ENCODE measurements at places on chromosomes 13 and 19.

- no peak for DNase-seq
These were observed 59.2 kb upstream of the MYCBP2 start for GRCh38 chr13:77386046-77386445.

DNA sequence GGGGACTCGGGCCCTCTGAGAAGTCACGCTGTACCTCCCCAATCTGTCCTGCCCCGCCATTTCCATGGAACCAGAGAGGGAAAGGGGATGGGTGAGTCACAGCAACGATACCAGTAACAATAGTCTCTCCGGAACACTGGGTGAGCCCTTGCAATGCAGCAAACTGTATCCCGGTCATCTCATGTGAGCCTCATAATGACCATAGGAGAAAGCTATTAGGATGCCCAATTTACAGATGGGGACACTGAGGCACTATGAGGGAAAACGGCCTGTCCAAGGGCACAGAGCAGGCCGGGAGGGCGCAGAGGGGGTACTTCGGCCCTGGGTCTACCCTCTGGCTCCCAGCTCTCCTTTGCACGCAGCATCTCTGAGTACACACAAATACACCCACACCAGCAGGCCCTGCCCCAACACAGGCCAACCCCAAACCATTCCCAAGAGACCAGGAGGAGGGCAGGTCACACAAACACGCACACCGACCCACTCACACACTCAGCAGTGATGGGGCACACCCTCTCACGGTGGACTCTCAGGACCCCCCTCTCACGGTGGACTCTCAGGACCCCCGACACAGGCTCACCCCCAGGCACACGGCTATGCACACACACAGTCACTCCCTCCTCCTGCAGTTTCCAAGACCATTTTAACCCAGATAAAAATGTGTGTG, 18.2 kb downstream of the LRRC4B start:
- no peak for DNase-seq

DNA sequence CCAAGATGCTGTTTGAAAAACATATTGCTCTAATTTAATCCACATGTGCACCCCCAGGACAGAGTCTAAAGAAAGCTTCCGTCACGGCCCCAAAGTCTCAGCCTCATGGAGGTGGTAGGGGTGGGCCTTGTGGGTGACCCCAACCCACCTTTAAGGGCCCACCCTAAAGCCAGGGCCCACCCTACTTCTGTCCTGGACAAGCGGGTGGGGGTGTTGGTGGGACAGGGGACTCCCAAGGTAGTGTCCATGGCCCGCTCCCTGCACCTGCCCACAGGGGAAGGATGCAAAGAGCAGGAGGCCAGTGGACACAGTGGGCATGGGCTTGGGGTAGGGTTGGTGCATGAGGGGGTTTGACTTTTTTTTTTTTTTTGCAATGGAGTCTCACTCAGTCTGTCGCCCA, 66.8 kb downstream of the KCTD15 start:
- DNase-seq = no peak

- no peak for DNase-seq
These were observed 9.5 kb upstream of the MBNL2 start for GRCh38 chr13:97212601-97213040.

GRCh38 chr13:99312493-99312883, 5.3 kb upstream of the GPR183 start:
- DNase-seq = no peak

DNA sequence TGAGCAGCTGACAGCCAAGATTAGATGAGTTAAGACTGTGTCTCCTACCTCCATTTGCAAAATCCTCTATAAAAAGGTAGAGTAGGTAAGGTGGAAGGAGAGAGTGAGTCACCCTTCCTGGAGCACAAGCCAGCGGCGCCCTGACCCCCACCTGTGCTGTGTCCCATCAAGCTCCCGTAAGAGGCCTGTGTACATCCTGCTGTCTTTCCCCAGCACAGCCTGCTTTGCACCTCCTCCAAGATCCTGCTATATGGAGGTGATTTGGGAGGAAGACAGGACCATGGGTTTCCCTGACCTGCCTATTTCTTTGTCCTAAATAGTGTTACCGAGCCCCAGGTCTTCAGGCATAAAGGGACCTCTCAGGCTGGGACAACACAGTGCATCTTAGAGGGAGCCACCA, 62.3 kb upstream of the UQCRFS1 start:
- no peak for DNase-seq

DNA sequence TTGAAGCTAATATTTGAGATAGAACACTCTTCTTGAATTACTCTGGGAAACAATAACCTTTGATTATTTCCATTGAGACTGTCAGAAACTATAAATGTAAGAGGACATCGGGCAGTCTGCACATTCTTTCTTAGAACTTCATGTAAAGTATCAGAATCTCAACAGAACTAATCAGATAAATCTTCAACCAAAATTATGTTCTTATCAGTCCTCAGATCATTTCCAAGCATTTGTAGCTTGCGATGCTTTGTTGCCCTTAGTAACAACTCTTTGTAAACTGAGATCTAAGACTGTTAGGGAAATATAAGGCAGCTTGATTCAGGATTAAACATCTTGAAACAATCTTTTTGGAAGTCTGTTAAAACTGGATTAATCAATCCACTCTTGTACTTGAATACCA, 70.3 kb downstream of the FNDC3A start:
- DNase-seq = no peak

- no peak for DNase-seq
These were observed 14.9 kb downstream of the RFC3 start for GRCh38 chr13:33832872-33833271.

GRCh38 chr13:106527826-106528225, 7.6 kb downstream of the EFNB2 start:
- no peak for DNase-seq

- no peak for DNase-seq
These were observed 38.1 kb upstream of the GPR183 start for GRCh38 chr13:99345345-99345744.

DNA sequence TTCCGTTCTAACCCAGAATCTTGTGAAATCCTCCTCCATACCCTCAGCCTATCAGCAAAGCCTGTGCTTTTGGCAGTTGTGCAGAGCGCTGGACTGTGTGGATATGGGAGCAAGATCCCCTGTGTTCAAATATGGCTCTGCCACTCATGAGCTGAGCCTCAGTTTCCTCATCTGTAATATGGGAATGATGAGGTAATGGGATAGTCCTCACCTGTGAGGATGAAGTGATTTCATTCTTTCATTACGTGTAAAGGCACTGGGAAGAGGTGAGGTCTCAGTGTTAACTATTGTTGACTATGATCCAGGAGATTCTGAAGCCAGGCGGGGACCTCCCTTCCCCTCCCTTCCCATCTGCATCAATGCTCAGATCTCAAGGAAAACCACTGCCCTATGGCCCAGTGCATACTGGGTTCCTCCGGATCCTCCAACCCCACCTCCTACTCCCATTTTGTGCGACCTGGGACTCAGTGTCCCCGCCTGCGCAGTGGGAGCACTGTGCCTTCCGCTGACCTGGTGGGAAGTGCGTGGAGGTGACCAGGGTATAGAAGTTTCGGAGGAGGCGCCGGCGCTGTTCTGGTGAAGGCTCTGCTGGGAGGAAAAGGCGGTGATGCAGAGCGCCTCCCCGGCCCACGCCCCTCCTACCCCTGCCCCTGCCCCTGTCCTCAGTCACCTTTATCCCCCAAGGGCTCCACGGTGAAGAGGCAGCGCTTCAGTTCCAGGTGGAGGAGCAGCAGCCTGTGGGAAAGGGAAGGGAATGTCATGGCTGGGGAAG, 5.0 kb downstream of the FUZ start:
- no peak for DNase-seq

GRCh38 chr19:51394050-51394836, 3.9 kb upstream of the C19orf84 start:
- peak; percentile 71 for DNase-seq

DNA sequence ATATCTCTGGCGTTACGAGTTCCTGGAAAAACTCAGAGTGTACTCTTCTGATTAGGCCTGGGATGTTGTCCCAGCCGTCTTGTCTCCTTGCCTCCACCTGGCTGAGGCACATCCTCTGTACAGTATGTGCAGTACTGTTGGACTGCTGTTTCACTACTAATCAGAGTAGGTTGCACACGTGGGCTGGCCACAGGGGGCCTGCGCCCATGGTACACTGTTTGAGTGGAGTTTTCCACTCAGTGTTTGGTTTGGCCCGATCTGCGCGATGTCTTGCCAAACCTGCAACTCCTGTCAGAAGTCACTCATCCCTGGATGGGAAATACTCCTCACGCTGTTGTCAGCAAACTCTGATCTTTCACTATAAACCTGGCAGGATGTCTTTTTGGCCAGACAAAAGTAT, 189.6 kb upstream of the CSNK1A1L start:
- DNase-seq = no peak

GRCh38 chr13:44474122-44474910, 100.7 kb downstream of the SERP2 start:
- DNase-seq = no peak

DNA sequence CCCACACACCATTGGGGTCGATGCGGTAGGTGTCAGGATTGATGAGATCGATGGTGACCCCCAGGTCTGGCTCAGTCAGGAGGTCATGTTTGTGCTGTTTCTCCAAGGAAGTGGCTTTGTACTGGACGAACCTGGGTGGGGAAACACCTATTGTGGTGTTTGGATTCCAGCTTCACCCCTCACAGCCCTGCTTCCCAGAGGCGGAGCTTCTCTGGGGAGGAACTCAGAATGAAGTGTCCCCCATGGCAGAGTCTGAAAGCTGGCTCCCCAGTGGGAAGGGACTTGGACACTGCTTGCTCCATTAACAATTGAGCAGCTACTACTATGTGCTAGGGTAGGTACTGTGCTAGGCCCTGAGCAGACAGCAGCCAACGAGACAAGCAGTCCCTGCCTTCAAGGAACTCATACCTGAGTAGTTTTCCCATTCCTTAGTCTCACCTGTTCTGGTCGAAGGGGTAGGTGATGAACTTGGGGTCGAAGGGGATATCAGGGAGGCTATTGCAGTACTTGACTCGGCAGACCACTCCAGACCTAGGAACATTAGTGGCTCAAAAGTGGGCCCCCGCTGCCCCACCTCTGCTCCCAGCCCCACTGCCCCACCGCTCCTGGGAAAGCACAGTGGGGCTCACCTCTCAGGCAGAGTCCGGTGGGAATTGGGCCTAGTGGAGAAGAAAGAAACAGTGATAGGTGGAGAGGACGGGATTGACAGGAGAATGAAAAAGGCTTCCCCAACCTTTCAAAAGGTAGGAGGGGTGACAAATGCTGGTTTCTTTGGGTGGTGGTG, 1.1 kb downstream of the PAF1 start:
- no peak for DNase-seq

GRCh38 chr13:33751151-33751550, 66.8 kb upstream of the RFC3 start:
- no peak for DNase-seq

GRCh38 chr13:65856431-65856830, 1373.7 kb downstream of the PCDH9 start:
- DNase-seq = no peak

DNA sequence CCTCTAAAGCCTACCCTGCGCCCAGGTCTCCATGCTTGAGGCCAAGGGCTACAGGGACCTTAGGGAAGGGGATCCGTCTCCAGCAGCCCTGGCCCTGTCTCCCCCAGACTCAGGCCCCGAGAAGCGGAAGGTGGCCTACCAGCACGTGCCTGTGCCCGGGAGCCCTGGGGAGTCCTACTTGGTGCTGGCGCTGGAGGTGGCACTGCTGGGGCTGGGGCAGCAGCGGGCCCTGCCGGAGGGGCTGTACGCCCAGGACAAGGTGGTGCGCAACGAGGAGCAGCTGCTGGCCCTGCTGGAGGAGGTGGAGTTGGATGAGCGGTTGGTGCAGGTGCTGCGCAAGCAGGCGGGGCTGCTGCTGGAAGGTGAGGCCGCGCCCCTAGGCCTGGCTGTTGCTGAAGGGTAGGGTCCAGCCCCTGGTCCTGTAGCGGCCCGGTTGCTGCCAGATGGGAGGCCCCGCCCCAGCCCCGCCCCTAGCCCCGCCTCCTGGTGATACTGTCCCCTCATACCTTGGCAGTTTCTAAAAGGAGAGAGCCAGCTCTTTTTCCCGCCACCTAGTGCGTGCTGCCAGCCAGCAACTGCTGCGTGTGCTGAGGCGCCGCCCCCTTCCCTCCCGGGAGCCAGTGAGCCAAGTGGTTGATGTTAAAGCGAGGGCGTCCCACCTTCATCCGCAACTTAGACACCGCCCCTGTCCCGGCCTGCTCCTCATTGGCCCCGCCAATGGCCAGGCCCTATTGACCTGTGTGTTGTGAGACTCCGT, 22.6 kb downstream of the ZSWIM4 start:
- no peak for DNase-seq

DNA sequence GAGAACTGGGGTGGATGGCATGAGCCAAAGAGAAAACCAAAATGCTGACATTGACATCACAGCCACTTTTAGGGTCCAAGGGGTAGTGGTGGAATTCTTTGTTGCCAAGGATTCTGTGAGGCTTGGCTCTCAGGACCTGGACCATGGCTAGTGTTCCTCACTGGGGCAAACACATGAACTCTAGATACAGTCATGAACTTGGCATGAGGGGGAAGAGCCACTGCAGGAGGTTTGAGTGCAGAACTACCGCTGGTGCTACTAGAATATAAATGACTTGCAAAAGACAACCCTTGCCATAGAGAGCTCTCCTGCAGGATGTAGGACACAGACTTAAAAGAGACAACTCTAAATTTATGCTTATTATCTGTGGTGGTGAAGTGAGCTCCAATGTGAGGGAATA, 29.8 kb upstream of the FRY start:
- DNase-seq = no peak

- DNase-seq = no peak
These were observed 33.6 kb downstream of the ATP7B start for GRCh38 chr13:51977625-51978024.

- no peak for DNase-seq
These were observed 5.7 kb downstream of the SHISA7 start for GRCh38 chr19:55437410-55437809.

GRCh38 chr19:58562122-58563033, 4.0 kb upstream of the UBE2M start:
- DNase-seq = no peak

DNA sequence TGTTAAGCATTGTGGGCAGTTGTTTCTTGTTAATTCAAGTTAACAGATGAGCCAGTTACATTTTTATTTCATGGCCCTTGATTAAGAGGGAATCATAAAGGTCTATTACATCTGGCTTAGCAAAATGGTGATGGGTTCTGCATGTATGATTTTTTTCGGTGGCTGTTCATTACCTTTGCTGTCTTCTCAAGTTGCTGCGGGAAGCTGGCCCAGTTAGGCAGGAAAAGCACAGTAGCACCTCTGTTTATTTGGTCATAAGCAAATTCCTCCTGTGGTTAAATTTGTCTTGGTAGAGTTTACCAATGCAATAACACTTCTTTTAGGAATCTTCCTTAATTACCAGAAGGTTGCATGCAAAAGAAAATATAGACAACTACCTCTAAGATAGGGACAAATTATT, 104.5 kb downstream of the FRY start:
- no peak for DNase-seq

GRCh38 chr19:6519289-6519688, 11.5 kb upstream of the TNFSF9 start:
- no peak for DNase-seq

- DNase-seq = no peak
These were observed 25.3 kb upstream of the ZSCAN18 start for GRCh38 chr19:58123354-58123753.

DNA sequence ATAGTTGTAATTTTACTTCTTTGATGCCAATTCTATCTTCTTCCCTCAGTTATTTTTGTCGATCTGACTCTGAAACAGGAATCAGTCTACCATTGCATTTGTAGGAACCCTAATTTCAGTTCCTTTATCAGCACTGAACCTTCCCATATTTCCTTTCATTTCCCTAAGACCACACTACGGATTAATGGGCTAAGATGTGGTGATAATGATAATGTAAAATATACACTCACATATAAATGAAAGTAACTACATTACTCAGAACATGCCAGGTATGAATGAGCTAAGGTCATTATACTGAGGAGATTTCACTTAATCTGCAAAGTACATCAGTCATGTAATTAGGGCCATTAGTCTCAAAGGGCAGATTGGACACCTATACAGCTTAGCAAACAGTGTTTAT, 60.2 kb upstream of the RFC3 start:
- no peak for DNase-seq

Measured in stimulated activated CD4-positive, alpha-beta T cell treated with anti-CD3 and anti-CD28 coated beads, Interleukin-1b, Interleukin-23, amount 100 ng/mL, for 24 hours (primary cell).